Endodermal cell (in vitro differentiated cells): ENCODE measurements at places on chromosomes 13 and 19.

DNA sequence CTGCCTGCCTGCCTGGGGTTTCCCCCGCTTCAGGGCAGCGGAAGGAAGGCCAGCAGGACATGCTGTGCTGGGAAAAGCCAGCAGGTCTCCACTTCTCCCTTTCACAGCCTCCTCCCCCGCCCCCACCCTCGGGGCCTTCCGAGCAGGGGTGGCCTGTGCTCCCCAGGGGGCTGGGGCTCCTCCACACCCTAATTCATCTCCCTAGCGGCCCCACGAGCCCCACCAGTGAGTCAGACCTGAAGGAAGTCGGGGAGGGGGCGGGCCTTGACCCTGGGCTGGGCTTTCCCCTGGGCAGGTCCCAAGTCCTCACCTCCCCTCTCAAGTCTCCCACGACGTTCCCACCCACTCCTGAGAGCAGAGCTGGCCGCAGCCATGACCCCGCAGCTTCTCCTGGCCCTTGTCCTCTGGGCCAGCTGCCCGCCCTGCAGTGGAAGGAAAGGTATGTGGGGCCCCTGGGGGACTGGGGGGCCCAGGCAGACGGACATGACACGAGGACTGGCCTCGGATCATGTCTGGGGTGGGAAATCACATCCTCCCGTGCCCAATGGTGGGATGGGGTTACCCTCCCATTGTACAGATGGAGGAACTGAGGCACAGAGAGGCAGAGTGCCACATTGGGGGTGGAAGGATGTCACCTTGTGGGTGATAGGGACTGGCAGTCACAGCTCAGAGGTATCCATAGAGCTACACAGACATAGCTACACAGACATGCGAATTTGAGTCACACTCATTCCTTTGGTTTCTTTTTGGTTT is at the start of gene EBI3:
Gene EBI3, plus strand, starts transcription at position 345 of the 753 bp plus-strand sequence. Its CDS starts 28 bp downstream, at position 373.
- DNase-seq: peak; percentile 76

GRCh38 chr19:30036154-30037129 is 94.4 kb downstream of the URI1 start:
- DNase-seq: no peak

GRCh38 chr13:36710396-36710795 is 36.6 kb downstream of the SERTM1 start:
- DNase-seq: no peak

DNA sequence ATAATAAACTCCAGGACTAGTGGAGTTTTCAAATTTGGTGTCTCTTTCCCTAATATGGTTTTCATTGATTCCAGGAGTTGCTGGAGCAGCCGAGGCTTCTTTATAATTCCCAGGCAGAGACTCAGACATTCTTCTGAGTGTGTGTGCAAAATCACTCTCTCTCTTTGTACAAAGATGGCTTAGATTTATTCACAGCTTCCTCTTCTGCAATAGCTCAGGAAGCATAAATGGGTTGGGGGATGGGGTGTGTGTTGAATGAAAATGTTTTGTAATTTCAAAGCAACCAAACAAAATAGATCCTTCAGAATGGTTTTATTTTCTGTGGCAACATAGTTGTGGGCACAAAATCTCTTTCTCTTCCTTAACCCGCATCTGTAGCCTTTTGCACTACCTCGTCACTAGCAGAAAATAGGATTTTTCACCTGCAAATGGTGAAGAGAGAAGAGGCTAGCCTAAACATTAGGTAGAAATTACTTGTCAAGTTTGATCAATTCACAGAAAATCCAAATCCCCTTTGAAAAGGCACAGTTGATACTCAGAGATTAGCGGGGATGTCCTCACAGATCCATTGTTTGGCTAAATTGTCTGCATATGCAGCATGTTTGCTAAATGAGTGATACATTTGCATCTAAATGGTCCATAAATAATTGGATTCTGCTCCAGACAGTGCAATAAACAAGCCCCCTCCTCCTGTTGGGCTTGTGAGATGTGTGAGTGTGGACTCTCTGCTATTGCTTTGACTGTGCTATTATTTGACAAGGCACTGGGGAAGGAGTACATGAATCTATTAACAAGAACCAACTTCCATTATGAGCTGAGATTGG is 66.7 kb downstream of the CBY2 start:
- DNase-seq: peak; percentile 59

GRCh38 chr13:74306496-74306895 is 172.3 kb upstream of the KLF12 start:
- no peak for DNase-seq

- no peak for DNase-seq
These were observed 1089.7 kb downstream of the PCDH17 start for GRCh38 chr13:58721273-58721672.

DNA sequence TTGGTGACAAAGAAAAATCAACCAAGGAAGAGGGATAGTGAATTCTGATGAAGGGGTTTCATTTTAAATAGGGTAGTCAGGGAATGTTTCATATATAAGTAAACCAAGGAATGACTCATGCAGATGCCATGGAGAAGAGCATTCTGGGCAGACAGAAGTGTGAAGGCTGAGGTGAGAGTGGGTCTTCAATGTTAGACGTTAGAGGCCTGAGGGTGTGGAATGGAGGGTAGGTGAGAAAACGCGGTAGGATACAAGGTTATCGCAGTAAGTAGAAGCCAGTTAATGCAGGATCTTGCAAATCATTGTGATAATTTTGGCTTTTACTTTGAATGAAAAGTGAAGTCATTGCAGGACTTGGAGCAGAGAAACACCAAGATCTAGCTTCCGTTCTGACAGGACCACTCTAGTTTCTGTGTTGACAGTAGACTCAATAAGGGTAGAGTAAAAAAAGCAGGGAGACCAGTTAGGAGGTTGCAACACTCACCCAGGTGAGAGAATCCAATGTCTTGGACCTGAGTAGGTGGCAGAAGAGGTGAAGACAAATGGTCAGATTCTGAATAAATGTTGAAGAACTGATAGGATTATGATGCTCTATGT is 225.2 kb upstream of the TMTC4 start:
- no peak for DNase-seq

DNA sequence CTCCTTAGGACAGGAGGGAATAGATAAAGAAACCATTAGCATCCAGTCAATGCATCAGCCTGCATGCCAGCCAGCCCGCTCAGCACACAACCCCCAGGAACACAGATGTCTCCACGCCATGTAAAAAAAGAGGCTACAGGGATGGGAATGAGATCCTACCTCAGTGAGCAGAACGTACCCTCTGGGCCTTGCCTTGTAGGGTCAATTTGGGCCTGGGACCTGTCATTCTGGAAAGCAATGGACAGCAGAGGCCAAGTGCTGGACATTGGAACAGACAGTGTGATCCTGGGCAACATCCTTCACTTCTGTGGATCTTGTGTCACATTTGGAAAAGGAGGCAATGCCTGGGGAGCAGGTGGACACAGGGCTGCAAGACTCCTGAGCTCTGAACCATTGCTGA is 26.0 kb downstream of the VSTM2B start:
- no peak for DNase-seq

DNA sequence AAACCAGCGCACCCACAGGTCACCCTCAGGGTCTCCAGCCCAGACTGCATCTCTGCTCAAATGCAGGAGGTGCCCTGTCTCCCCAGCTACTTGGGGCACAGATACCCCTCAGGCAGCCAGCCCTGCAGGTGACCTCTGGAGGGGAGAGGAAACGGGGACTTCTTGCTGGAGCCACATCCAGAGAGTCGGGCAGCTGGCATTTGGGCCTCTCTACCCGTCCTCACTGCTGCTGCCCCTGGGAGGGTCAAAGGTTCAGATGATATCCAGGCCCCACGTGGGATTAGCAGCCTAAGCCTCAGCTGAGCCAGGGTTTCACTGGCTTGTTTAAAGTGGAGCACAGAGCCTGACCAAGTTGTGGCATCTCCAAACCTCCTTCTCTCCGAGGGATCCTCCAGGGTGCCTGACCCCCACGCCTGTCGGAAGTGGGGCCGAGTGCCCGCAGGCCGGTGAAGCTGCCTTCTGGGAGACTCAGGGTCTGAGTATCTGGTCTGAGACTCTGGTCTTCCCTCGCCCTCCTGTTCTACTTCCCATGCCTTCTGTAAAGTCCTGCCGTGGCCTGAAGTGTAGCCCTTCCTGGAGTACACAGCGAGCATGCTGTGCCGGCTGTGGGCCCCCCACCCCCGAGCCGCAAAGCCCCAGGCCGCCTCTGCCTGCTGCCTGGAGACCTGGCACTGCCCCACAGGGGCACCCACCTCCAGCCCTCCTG is 2.1 kb downstream of the RASA3 start:
- peak; percentile 51 for DNase-seq

DNA sequence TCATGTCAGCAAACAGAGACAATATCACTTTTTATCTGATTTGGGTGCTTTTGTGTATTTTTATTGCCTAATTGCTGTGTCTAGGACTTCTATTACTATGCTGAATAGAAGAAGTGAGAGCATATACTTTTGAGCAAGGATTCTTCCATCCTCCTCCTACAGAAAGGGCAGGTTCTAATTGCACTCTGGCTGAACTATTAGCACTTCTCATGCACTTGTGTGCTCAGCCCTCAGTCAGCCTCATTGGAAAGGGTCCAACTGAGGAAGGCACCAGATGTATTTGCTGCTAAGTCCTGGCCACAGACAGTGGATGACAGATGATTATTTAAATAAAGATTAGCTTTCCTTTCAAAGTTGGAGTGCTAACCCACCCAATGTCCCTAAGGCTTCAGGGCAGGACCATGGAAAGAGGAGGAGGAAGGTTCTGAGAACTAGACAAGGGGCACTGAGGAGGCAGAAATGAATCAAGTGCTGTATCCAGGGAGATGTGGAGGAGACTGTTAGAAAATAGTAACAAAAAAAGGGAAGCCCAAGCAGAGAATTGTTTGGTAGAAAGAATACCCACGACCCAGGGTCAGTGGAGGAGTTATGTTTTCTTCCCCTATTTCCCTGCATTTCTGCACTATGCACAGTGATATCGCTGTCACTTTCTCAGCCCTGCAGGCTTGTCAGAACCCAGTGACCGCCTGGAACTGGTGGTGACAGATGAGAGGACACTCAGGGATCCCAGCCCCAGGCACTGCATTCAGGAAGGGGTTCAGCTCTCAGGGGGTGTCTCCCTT is 8.0 kb downstream of the LILRB4 start:
- DNase-seq: no peak

- DNase-seq: peak; percentile 89
These were observed 5.1 kb upstream of the KRTDAP start for GRCh38 chr19:35495107-35496064.

DNA sequence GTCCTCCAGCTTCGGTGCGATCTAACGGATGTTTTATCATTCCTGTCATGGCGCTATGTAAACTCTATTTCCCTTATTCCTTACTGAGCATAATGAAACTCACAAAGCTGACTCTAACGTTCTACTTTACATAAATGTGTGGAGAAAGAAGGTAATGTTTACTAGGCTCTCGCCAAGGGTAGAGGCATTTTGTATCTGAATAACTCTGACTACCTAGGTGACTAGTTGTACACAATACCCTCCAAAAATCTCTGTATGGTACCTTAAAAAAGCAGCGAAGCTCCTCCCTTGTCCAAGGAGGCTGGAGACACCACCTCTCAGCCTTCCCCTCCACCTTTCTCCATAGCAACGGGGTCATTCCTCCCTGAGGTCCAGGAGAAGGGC is 316 bp upstream of the ZNF530 start:
- DNase-seq: no peak

- DNase-seq: no peak
These were observed 15.7 kb downstream of the ARID3A start for GRCh38 chr19:941292-942132.

DNA sequence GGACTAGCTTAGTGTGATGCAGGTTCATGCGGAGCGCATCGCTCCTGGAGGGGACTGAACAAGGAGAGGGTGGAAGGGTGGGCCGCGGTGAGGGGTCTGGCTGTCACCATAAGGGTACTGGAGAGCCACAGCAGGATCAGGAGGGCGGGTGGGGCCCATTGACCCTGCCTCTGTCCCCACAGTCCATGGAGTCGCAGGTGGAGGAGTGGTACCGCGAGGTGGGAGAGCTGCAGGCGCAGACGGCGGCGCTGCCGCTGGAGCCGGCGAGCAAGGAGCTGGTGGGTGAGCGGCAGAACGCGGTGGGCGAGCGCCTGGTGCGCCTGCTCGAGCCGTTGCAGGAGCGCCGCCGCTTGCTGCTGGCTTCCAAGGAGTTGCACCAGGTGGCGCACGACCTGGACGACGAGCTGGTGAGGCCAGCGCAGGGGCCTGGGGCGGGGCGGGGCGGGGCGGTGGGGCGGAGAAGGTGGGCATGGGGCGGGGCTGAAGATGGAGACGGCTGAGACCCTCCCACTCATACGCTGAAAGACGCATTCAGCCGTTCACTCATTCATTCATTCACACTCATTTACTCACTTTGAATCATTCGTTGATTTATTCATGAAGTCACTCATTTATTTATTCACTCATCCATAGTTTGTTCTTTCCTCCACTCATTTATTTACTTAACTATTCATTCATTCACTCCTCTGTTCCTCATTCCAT is 27.5 kb upstream of the SHKBP1 start:
- DNase-seq: peak; percentile 98

GRCh38 chr19:48481846-48482639 is 12.9 kb downstream of the CYTH2 start:
- DNase-seq: peak; percentile 34

GRCh38 chr13:101875717-101876393 is 423.4 kb downstream of the ITGBL1 start:
- no peak for DNase-seq

GRCh38 chr19:39131255-39131755 is 5.7 kb downstream of the PAK4 start:
- DNase-seq: no peak

- DNase-seq: no peak
These were observed 7.0 kb upstream of the TLE6 start for GRCh38 chr19:2970201-2970835.

DNA sequence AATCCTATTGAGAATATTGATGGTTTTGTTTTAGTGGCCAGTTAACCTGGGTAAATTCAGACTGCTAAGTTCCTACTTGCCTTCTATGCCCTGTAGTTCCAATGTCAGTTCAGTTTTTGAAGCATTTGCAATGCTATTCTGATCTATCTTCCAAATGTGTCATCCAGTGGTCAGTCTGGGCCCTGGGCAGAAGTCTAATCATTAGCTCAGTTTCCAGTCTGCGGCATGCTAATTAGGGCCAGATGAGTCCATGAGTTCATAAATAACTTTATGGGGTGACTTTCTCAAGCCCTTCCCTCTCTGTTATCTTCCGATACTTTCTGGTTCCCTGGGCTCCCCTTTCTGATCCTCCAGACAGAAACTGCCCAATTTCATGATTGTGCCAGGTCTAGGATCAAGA is 32.7 kb downstream of the FAM187B start:
- DNase-seq: peak; percentile 12

- no peak for DNase-seq
These were observed 119.7 kb downstream of the COL4A2 start for GRCh38 chr13:110426735-110427134.

GRCh38 chr19:19145684-19146608 is 7.7 kb upstream of the TMEM161A start:
- peak; percentile 97 for DNase-seq

GRCh38 chr13:45278096-45278645 is 62.8 kb downstream of the TPT1 start:
- DNase-seq: no peak

GRCh38 chr13:19586904-19587634 is 25.7 kb upstream of the TPTE2 start:
- no peak for DNase-seq
